Endothelial cell (in vitro differentiated cells): ENCODE measurements at places on chromosomes 7 and 10. TPM values are rescaled to one million over a fixed set of nuclear protein-coding genes. Genes with fewer than 3 reads are reported as not detected.

LIPM gene
- total RNA-seq, result 0.31 TPM

DNA sequence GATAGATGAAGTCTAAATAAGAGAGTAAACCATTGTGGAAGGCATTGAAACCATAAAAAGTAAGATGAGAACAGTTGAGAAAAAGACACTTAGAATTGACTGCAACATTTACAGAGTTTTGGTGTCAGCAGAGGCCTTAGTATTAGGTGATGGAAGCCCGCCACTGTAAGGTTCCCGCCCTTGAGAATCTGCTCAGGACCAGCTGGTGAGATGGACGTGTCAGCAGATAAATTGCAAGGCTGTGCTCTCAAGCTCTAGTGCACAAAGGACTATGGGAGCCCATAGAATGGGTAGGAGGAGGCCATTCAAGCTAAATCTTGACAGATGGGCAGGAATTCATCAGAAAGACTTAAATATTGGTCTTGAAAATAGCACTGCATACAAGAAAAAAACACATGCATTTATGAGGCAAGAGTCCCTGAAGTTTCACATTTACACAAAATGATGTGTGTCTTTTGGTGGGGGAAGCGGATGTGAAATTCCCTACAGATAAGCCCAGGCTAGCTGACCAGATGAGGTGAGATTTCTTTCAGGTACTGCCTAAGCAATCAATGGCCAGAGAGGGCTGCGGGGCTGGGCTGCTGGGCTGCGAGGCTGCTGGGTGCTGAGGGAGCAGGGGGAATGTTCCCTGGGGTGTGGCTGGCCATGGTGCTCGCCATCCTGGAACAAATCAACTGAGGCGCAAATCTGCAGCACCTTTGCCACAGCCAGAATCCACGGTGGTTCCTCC is 42.5 kb downstream of the SYPL1 start:
- no peak for DNase-seq

DNA sequence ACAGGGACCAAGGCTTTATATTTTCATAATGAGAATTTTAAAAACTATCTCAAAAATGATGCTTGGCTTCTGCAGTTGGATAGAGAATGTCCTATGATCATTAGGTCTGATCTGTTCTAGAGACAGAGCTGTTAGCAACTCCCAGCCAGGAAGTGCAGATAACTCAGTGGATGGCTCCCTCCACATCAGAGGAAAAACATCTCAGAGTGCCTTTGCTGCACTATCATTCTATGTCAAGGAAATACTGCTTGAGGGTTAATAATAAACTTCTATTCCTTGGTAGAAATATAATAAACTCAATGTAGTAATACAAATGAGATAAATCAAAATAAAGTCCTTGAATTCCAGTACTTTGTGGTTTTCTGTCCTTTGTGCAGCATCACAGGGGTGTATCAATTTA is 78.0 kb upstream of the BET1 start:
- no peak for DNase-seq

GRCh38 chr7:22438994-22439393 is 61.0 kb downstream of the STEAP1B start:
- DNase-seq, result no peak

GRCh38 chr10:35259769-35260397 is 76.4 kb upstream of the CCNY start:
- no peak for DNase-seq

DNA sequence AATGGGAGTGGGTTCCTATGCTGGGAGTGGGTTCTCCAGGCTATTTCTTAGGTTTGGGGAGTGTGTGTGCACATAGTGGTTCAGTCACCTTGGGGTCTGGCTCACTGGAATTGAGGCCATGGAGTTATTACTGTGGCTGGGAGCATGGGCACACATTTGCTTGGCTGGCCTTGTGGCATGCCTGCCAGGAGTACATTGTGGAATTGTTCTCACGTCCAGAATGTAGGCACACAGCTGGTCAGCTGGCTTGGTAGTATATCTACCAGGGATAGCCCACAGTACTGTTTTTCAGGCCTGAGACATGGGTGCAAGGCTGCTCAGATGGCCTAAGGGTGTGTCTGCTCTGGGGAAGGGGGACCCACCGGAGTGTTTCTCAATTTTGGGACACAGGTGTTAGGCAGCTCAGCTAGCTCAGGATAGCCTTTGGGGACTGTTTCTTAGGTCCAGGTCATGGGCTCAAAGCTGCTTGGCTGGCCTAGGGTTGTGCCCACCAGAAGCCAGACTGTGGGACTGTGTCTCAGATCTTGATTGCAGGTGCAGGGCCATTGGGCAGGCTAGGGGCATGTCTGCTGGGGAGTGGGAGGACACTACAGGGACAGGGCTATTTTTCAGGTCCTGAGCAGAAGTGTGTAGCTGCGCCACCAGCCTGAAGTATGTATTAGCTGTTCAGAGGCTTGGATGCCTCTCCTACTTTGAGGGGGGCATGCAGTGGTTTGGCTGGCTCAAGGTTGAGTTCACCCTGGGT is 50.6 kb downstream of the TMEM168 start:
- no peak for DNase-seq

DNA sequence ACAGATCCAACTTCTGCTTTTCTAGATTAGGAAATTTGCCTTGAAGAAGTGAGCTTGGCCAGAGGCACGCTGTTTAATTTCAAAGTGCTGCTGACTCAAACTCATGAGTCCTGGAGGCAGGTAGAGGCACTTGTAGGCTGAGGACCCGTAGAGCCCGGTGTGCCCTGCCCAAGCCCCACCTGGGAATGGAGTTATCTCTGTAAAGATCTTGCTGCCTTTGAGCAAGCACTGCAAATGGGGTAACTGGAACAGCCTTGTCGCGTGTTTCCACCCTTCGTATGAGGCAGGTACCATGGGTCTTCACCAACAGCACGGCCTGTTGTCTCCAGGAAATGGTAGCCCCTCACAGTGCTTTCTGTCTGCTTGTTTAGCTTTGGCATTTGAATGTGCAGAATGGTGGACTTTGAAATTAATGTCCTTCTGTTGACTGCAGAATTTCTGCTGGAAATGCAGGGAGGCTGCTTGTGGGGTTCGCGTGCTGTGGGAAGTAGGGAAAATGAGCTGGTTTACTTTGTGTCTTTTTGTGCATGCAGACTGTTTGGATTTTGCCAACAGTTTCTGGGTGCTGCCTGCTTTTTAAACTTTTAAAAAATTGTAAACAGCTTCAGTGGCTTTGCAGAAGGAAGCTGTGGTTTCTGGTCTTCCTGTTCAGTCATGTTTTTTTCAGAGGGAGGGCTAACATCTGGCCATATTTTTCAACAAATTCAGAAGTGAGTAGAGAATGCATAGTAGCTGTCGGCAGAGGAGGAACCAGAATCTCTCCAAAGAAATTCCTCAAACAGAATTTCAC is 27.2 kb downstream of the CCM2 start:
- no peak for DNase-seq

GRCh38 chr10:116154651-116155050 is 118.4 kb downstream of the GFRA1 start:
- DNase-seq, result no peak

DNA sequence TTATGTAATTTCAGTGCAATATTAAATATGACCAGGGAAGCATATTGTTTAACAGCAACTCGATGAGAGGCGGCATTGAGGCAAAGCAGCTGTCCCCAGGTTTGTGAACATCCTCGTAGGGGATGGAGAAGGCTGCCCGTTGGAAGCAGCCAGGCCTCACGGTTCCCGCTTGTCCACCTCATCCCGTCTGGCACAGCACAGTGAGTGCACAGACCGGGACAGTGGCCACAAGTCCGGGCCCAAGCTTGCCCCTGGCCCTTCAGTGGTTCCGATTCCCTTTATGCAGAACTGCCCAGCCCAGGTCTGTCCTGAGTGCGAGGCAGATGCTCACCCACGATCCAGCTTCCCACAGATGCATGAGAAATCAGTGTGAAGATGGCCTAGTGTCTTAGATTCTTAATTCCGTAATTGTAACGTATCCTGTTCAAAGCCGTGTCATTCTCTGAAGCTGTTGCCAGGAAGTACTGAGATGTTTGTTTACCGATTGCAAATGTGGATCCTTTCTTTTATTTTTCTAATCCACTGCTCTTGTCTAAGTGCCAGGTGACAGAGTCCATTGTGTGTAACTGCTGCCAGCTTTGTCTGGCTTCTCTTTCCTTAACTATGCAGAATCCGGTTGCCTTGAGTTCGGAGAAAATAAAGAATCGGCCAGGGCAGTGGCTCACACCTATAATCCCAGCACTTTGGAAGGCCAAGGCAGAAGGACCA is 35.5 kb downstream of the PFKP start:
- no peak for DNase-seq

- no peak for DNase-seq
Observed at GRCh38 chr7:15489861-15490260, 72.0 kb downstream of the AGMO start.

- DNase-seq, result no peak
Observed at GRCh38 chr7:27527348-27527714, 135.4 kb downstream of the HIBADH start.

DNA sequence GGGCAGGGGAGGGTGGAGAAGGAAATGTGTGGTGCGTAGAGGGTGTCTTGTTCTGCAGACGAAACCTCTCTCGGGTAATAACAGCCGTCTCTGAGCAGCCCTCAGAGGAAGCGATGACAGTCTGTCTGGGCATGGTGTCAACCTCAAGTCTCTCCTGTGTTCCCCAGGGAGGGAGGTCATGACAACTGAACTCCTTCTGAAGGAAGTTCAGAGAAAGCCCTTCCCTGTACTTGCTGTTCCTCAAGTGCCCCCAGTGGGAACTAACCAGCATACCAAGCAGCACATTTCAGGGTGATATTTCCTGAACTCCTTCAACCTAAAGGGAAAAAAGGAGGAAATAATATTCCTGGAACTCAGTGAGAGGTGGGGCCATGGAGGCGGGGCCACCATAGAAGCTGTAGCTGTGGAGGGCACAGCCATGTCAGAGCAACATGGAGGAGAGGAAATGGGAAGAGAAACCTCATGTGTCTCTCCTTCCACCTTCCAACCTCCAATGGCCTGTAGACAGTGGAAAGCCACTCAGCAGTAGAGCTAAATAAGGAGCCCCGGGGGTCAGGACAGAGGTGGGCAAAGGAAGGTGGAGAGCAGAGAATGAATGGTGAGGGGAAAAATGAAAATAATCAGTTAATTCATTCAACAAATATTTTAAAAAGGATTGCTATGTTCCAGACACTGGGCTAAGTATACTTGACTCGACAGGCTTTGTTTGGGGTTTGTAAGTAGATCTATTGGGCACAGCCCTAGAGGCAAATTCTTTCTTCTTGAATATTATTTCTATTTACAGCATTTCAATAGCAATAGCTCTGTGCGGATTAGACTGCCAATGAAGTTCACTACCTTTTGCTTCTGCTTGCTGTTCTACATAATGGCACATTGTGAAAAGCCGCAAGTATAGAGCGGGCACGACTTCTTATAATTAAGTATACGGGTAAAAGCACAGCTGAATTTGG is 61.0 kb upstream of the AOAH start:
- no peak for DNase-seq

DNA sequence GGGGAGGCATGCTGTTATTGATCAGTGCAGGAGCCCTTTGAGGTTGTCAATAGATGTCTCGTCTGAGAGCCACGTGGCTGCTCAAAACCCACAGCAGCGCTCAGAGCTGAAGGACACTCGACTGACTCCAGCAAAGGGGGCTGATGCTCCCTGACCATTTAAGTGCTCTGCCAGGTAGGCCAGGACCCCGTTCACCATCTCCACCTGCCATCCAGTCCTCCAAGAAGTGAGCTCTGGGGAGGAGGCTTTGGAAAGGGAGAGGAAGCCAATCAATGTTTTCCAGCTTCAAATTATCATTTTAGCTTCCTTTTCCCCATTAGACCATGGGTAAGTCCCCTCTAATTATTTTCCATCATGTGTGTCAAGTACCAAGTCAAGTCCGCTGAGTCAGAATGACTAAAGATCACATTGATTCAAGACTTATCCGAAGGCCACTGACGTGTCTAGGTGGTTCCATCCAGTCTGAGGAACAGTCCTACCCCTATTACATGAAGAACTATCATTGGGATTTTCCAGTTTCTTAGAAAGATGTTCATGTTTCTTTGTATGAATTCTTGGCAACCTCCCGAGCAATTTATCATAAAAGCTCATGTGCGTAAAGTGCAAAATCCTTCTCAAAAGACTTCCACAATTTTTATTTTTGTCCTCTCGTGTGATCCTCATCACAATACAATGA is 302.6 kb upstream of the LYZL1 start:
- DNase-seq, result no peak

DNA sequence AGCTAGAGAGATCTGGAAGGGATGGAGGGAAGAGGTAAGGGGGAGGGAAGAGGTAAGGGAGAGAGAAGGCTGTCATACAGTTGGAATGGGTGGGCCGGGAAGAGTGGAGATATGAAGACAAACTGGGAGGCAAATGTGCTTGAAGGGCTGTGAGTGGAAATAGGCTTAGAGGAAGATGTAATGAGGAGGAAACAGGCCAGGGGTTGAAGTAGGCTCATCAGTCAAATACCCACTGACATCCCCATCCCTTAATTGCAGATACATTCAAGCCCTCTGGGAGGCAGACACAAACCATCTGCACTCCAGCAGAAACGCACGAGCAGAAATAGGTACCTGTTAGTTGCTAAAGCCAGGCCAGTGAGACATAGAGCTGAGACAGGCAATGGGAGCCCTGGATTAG is 2.1 kb downstream of the SYNPO2L start:
- DNase-seq, result no peak

- DNase-seq, result peak; percentile 69
Observed at GRCh38 chr7:141649865-141650634, 51.9 kb downstream of the DENND11 start.

- DNase-seq, result no peak
Observed at GRCh38 chr7:45645141-45645969, 71.2 kb downstream of the ADCY1 start.

DNA sequence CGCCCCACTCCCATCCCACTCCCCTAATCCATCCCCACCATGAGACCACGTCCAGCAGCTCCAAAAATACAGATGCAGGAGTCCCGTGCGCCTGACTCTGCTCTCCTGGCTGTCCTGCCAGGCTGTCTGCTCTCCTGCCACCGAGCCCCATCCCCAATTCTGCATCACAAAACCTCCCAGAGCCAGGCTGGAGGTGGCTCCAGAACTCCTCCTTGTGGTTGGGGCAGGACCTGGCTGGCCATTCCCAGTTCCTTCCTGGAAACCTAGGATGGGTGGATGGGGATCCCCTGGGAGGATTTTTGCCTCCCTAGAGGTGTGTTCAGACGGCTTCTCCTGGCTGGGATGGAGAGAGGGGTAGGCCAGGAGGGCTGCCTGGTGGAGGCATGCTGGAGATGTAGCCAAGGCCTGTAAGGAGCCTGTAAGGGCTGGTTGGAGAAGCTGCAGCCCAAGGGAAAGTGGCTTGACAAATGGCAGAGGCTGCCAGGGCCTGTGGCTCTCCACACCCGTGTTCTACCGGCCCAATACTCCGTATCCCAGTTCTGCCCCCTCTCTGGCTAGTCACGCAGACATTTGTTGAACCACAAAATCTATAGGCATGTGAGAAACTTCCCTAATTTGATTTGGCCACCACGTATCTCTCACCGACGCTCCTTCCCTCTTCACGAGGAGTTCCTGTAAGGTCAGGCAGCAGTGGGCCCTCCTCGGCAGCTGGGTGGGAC is 99.3 kb downstream of the ARHGAP22 start:
- no peak for DNase-seq

GRCh38 chr10:955127-955819 is 23.8 kb upstream of the LARP4B start:
- DNase-seq, result no peak
